ENCODE measurements at places on chromosomes 6 and 20. TPM values are rescaled to one million over a fixed set of nuclear protein-coding genes. Genes with fewer than 3 reads are reported as not detected.

ZBTB46 gene
- total RNA-seq = 10.7 TPM

ADGRF5 gene
- total RNA-seq = 0.17 TPM

SASH1 gene
- 11.7 TPM for total RNA-seq

KCNG1 gene
- total RNA-seq = 54.6 TPM

DLK2 gene
- 1.6 TPM for total RNA-seq

SIRPD gene
- not detected for total RNA-seq

ZSCAN9 gene
- total RNA-seq = 10.8 TPM

TGM3 gene
- not detected for total RNA-seq

KCNK15 gene
- not detected for total RNA-seq

FAM217A gene
- total RNA-seq = not detected

SMIM28 gene
- total RNA-seq = not detected

C20orf202 gene
- total RNA-seq = not detected

MUC22 gene
- total RNA-seq = not detected

Measured in HCT116 (cell line).